ENCODE measurements at places on chromosomes 1 and 21.

DNA sequence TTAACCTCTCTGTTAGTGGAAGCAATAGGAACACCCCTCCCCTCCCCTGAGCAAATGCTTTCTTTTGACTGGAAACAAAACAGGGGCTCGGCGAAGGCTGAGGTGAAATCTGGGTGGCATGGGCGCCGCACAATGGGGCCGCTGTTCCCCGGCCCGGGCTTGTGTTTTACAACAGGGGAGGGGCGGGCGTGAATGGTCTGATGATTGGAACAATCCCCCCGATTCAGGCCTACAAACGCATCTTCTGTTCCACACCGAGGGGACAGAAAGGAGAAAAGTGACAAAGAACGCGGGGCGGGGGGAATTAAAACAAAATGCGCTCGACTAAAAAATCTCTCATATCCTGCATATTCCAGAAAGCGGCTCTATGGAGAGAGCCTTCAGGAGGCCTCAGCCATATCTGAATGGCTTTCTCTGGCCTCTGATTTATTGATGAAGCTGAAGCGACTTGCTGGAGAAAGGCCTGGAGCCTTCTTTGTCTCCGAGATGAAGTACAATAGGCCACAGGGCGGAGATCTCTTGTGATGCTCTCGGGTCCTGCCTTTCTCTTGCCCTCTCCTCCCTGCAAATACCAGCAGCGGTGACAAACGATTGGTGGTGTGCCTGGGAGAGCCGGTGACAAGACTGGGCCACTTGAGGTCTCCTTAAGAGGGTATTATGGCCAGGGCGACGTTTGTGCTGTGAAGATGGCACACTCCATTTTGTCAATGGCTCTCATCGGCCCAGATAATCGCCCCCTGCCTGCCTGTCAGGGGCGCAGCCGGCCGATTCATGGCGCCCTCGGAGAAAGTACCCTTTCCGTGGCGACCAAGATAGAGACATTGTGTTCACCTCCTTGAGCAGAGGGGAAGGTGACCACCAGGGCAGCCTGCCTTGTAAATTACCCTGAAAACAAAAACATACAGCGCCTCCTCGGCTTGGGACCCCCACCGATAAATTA, 47.1 kb upstream of the OLIG2 start:
- DNase-seq, result no peak

GRCh38 chr1:44141531-44141930, at the start of gene KLF18:
TSS of gene KLF18 (minus strand) at chr1:44141631. CDS start at chr1:44141631, 0 bp downstream.
- no peak for DNase-seq

GRCh38 chr1:213621077-213621476, 366.7 kb upstream of the PROX1 start:
- DNase-seq, result no peak

GRCh38 chr21:38054334-38054733, 138.1 kb upstream of the KCNJ6 start:
- no peak for DNase-seq

DNA sequence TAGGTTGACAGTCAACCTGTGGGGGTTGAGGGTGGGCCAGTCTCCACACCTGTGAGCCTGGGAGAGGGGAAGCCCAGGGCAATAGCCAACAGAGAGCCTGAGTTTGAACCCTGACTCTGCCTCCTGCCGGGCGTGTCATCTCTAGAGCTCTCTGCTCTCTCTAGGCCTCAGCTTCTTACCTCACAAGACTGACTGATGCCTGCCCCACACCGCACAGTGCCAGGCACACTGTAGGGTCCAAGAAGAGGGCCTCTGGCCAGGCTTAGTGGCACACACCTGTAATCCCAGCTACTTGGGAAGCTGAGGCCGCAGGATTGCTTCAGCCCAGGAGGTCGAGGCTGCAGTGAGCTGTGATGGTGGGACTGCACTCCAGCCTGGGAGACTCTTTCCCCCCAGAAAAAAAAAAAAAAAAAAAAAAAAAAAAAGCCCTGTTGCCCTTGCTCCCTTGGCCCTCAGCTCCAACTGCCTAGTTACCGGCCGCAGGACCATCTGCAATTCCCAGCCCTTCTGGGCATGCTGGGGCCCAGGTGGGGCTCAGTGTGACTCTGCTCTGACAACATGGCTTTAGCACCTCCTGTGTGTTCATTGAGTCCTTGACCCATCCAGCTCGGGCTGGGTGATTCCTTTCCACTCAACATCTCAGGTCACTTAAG, 25.1 kb downstream of the GRHL3 start:
- DNase-seq, result no peak

- DNase-seq, result peak; percentile 80
These were observed 111.5 kb downstream of the CNIH3 start for GRCh38 chr1:224727351-224728289.

GRCh38 chr1:28110555-28110954, 22.1 kb upstream of the EYA3 start:
- peak; percentile 89 for DNase-seq

DNA sequence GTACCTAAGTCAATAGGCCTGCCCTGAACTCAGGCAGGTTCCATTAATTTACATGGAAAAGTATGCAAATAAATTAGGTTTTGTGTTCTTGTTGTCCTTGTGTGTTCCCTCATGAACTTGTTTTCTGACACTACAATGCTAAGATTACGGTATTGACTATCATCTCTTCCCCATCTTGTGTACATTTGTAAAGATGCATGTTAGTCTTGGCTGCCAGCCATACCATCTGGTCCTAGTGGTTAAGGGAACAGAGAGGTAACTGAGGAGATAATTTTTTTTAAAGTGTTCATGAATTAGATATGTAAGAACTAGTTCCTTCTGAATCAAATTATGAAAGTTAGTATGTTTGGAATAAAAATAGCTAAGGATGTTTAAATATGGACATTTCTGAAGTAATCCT, 167.6 kb upstream of the ADAMTS5 start:
- DNase-seq, result no peak

DNA sequence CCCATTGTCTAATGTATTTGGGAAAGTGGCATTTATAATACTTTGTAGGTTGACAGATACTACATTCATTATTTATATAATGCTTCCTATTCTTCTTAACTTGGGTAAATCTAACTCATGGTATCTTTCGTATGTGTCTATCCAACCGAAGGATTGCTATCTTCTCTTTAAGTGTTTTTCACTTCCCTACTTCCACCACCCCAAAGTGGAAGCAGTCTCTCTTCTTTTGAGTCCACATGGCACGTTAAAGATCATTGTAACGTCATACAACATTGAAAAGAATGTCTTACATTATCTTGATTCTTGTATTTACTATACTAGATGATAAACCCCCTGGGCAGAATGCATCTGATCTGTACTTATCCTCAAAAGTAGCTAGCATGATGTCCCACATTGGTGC, 21.2 kb downstream of the ATP1A1 start:
- no peak for DNase-seq

- no peak for DNase-seq
These were observed 10.8 kb upstream of the MYOG start for GRCh38 chr1:203096566-203096965.

DNA sequence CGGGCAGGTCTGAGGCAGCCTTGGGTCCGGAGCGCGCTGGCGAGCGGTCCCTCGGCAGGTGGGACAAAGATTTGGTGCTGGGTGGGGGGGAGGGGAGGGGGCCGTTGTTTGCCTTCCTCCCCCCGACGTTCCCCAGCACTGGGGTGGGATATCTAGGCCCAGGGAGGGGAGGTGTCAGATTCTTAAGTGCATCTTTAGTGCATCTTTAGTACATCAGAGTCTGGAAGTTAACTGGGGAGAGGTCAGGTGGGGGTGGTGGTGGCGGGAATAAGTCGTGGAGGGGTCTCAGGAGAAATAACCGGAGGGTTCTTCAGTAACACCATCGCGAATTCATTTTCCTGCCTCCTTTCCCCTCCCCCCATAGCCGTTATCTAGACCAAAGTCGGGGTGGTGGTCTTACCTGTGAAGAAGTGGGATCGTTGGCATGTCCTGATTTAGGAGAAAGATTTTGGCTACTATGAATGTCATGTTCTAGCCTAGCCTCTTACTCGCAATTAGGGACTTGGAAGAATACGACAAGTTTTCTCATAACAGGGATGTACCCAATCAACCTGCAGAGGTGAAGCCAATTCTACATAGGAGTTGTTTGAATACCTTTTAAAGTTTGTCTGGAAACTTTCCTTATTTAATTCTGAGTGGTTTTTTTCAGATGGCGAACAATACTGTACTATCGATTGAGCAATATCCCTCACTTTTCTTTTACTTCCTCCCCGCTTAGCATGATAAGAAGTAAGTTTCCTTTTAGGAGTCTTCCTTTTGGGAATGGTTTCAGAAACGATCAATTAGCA, 886 bp downstream of the ZMYM4 start:
- DNase-seq, result peak; percentile 52

GRCh38 chr1:61967750-61968149, 225.5 kb downstream of the PATJ start:
- no peak for DNase-seq

- no peak for DNase-seq
These were observed 54.8 kb downstream of the NR5A2 start for GRCh38 chr1:200082329-200082728.

DNA sequence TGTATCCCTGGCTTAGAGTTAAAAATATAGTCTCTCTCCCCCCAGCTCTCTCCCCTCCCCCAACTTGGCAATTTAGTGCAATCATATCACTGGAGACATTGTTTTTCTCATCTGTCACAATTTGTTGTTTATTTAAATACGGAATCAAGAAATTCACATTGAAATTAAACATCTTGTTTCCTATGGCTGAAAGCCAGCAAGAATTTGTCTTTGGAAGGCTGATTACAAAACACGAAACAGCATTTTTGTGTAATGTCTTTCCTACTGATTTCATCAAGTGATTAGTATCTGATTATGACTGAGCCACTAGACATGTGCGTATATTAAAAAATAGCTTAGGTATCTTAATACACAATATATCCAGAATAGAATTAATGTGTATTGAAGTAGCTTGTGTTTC, 119.7 kb downstream of the LYPLAL1 start:
- no peak for DNase-seq

DNA sequence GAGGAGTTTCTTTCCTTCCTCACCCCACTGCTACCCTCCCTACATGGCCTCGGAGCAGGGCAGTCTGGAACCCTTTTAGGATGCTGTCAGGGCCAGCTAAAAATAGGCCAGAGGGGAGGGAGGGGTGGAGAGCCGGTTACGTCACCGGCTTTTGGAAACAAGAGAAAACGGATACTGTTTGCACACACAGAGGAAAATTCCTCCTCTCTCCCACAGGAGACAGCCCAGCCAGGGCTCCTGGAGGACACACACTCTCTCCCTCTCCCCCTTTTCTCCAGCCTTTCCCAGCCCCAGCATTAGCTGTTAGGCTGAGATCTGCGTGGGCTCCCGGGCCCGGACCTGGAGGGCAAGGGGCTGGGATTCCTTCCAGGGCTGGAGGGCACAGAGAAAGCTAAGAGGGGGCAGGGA, 20.0 kb upstream of the ALDH4A1 start:
- peak; percentile 31 for DNase-seq

- peak; percentile 93 for DNase-seq
These were observed 60.0 kb upstream of the IVNS1ABP start for GRCh38 chr1:185376840-185377635.

DNA sequence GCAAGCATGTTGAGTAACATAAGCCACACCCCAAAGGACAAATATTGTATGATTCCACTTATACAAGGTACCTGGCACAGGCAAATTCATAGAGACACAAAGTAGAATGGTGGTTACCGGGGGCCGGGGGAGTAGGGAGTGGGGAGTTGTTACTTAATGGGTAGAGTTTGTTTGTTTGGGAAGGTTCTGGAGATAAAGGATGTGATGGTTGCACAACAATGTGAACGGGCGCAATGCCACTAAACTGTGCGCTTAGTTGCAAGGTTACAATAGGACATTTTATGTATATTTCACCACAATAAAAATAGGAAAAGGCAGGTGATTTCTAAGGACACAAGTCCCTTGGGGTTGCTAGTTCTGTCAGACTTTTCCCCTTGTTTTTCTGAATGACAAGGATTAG, 516.6 kb downstream of the KIF26B start:
- DNase-seq, result no peak

- DNase-seq, result no peak
These were observed 8.2 kb upstream of the KCNA3 start for GRCh38 chr1:110682898-110683297.

GRCh38 chr1:205122489-205122882, 708 bp upstream of the RBBP5 start:
- DNase-seq, result peak; percentile 9

- DNase-seq, result no peak
These were observed 42.0 kb upstream of the PCBP3 start for GRCh38 chr21:45601551-45601950.

DNA sequence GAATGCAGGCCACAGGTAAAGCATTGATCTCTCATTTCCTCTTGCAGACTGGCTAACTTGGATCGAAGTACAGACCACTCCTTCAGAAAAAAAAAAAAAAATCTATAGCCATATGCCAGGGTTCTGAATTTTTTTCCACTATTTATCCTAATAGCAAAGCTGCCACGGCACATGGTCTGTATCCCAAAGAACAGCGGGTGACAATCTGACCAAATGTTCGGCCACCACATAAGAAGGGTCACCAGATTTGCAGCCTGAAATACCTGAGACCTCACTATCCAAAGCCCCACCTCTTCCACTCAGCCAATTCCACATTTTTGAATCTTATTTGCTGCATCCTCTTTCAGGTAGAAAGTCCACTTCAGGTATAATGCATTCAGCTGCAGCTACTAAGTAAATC, 55.6 kb upstream of the RGS7 start:
- no peak for DNase-seq
